Adrenal gland (tissue), 19 donors: ENCODE measurements at places on chromosomes 4 and X.
A peak's percentile ranks its signal among the peaks of the same experiment; 100 is the strongest.

DNA sequence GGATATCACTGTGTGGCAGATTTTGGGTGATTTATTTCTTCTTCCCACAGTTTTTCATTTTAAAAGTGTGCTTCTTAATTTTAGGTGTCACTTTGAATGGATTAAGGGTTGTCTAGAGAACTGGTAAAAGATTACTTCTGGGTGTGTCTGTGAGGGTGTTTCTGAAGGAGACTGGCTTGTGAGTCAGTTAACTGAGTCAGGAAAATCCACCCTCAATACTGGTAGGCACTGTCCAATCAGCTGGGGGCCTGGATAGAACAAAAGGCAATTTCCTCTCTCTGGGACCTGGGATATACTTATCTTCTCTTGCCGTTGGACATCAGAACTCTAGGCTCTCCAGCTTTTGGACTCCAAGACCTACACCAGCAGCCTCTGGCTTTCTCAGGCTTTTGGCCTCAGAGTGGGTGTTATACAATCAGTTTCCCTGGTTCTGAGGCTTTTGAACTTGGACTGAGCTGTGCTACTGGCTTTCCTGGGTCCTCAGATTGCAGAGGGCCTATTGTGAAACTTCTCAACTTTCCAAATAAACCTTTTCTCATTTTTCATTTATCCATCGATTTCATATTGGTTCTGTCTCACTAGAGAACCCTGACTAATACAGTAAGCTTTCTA is 413.1 kb downstream of the GBA3 start:
- DNase-seq = no peak

DNA sequence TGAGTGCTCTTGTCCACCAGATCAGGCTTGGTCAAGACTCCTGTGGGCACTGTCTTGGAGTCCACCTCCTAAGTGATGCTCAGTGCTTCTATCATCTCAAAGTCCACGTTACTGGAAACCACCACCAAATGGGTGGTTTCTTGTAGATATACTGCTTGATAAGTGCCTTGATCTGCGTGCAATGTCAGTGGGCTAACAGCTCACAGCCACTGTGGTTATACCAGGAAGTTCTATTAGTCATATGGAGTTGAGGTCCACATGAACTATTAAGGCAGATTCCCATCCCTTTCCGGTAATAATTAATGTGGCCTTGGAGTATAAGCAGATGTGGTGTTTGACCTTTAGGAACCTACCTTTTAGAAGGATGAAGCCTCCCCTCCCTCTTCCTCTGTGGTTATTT is 161.9 kb downstream of the ZNF518B start:
- no peak for DNase-seq

GRCh38 chrX:95907081-95907480 is 777.6 kb upstream of the DIAPH2 start:
- no peak for DNase-seq

GRCh38 chrX:18692541-18692940 is 14.9 kb upstream of the PPEF1 start:
- DNase-seq = no peak

- no peak for DNase-seq
Measured at GRCh38 chr4:22667332-22667940, 25.3 kb upstream of the GBA3 start.

GRCh38 chr4:2177443-2178093 is 64.4 kb downstream of the HAUS3 start:
- no peak for DNase-seq

DNA sequence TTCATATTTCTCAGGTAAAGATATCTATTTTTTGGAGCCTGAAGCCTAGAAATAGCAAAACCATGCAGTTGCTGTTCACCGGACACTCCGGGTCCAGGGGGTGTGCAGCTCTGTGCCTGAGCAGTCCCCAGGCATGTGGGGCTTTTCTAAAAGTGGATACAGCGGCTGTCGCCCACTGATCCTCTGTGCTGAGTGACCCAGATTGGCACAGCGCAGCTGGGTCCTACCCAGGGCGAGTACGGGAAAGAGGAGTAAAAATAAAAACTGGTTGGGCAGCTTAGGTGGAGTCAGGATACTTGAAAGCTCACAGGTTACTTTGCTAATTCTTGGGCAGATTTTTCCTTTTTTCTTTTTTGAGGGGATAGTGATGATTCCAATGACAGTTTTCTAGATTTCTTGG is 118.8 kb downstream of the UCHL1 start:
- DNase-seq = no peak

DNA sequence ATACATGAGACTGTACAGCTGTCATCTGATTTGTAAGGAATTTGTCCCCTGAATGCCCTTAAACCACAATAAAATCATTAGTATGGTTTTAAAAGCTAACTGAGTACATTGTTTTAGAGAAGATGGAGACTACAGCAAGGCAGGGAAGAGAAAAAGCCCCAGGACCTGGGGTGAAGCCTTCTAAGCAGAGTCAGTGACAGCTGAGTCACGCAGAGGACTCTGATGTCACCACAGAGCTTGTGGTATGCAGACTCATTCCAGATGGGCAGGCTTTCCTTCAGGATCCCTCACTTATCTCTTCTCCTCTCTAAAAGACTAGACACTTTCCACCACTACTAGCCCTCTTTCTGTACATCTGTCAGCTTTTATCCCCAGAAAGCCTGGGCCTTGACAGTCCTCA is 97.1 kb upstream of the ATOH1 start:
- peak; percentile 11 for DNase-seq

DNA sequence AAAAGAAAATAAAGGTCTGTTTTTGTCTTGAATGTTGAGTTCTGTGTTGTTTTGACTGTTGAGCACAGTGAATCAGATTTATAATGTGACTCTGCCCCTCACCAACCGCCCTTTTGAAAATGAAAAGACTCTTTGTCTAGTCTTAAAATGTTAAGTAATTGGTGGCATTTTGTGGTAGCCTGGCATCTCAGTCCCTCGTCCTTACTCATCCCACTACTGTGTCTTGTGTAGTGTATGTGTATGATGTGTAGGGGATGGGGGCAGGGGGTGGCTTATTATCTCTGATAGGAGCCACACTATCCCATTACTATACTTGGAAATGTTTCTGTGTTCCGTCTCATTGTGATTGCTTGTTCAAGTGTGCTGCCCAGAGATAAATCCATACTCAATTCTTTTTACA is 12.2 kb downstream of the KLHL34 start:
- DNase-seq = no peak

DNA sequence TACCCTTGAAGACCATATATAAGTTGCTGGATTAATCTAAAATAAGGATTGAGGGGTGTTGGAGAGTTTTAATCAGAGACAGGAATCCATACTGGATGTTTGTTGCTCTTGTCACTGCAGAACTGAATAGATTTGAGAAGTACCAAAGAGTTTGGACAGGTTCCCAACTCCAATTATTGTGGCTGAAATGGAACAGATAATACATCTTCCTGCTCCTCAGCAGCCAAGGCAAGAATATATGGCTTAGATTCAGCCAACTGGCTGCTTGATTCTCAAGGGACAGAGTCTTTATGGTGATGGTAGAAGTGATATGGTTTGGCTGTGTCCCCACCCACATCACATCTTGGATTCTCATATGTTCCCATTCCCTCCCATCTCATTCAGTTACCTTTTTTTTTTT is 97.0 kb upstream of the PDHA2 start:
- no peak for DNase-seq

- DNase-seq = no peak
Measured at GRCh38 chr4:94615451-94615850, 142.3 kb upstream of the BMPR1B start.

DNA sequence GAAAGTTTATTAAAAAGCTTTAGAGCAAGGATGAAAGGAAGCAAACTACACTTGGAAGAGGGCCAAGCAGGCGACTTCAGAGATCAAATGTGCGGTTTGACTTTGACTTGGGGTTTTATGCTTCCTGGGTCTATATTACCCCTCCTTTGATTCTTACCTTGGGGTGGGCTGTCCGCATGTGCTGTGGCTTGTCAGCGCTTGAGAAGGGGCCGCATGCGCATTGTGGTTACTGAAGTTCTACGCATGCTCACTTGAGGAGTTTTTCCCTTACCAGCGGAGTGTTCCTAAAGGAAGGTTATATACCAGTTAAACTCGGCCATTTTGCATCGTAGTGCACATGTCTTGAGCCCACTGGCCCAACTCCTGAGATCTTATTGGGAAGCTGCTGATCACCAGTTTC is 9.9 kb downstream of the ZNF157 start:
- DNase-seq = no peak

GRCh38 chr4:184968784-184969201 is 49.5 kb upstream of the HELT start:
- DNase-seq = no peak

GRCh38 chr4:12116009-12116552 is 687.4 kb upstream of the HS3ST1 start:
- no peak for DNase-seq

GRCh38 chrX:48461830-48462229 is 8.2 kb downstream of the SLC38A5 start:
- DNase-seq = no peak

- no peak for DNase-seq
Measured at GRCh38 chrX:72021975-72022374, 109.7 kb downstream of the RTL5 start.

GRCh38 chr4:180828455-180829018 is 1414.7 kb upstream of the TENM3 start:
- peak; percentile 62 for DNase-seq

- DNase-seq = no peak
Measured at GRCh38 chrX:19810802-19811201, 76.6 kb downstream of the SH3KBP1 start.

DNA sequence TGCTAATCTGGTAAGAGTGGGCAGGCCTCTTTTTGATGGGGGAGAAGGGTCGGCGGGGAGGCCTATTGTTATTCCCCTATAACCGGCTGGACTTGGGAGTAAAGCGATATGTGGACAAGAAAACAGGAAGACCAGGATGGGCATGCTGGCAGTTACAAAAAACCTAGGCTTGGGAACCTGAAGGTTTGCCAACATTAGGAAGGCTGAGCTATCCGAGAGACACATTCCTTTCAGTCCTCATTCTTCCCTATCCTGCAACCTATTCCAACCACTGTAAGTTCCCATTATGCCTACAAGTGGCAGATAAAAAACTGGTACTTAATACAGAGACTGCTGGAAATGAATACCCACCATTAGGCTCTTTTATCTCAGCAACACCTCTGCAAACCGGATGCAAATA is 32.4 kb upstream of the CT47C1 start:
- no peak for DNase-seq

- no peak for DNase-seq
Measured at GRCh38 chr4:38213083-38213805, 253.0 kb downstream of the PTTG2 start.

DNA sequence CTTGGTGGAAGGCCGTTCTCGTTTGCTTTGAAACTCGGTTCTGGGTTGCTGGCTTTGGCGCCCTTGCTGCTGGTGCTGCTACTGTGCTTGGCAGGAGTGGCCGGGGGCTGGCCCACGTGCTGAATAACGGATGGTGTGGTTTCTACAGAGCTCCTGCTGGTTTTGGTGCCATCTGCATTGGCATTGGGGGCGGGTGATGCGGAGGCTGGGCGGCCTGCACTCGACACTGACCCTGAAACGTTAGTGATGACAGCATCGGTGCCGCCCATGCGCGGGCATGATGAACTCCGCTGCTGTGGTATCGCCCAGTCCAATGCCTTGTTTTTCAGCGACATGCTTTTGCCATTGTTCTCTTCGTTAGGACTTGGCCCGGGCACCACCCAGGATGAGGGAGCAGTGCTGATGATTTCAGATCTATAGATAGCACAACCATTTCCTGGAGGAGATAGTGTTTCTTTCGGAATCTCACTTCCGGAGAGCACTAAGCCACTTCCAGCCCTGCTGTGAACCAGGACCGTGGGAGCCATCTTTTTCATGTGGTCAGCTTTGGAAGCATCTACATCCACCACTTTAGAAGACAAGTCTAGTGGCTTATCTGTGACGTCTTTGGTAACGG is 24.2 kb downstream of the BCOR start:
- DNase-seq = no peak

GRCh38 chr4:97103252-97103651 is 1040.0 kb downstream of the STPG2 start:
- no peak for DNase-seq

- DNase-seq = peak; percentile 58
Measured at GRCh38 chr4:14196131-14196530, 568.6 kb upstream of the BOD1L1 start.

DNA sequence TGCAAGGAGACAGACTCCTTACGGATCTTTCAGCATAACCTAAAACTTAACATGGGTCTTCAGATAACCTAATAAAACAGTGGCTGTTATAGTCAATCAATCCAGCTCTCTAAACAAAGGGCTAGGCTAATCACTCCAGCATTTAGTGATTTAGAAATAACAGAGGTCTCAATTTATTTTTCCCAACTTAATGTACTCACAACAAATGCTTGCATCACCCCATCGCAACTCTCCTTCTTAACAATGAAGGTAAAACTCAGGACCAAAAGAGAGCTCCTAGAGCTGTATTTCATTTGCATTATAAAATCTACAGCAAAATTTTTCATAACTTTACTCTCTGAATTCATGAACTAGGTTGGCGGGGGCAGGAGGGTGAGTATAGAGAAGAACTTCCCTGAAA is 1.1 kb downstream of the LIN54 start:
- DNase-seq = no peak

- DNase-seq = no peak
Measured at GRCh38 chrX:103423955-103424638, 47.8 kb downstream of the BEX3 start.

GRCh38 chrX:10393899-10394298 is 226.5 kb downstream of the MID1 start:
- DNase-seq = peak; percentile 1

GRCh38 chr4:120731561-120731960 is 191.0 kb downstream of the PRDM5 start:
- no peak for DNase-seq

GRCh38 chrX:119573840-119574393 is 446 bp upstream of the UBE2A start:
- peak; percentile 62 for DNase-seq

DNA sequence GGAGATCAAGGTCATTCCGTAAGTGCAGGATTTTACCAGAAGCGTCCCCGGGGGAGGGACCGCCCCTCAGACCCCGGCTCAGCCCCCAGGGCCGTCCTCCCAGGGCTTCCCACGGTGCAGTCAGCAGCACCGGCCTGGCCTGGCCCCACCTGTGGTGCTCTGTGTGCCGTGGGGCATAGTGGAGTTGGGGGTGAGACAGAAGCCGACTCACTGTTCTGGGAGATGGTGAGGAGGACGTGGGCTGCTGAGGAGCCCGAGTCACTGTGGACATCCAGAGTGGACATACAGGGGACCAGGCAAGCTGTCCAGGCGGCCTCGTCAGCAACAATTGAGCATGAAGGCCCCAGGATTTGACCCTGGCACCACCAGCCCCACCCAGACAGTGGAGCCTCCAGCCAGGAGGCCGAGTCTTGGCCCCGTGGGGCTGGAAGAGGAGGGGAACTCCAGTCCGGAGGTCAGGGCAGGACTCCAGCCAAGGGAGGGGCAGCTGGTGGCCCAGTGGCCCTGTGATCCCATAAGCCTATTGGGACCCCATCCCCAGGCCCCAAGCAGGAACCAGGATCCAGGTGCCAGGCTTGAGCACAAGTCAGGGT is 19.1 kb downstream of the ATP5ME start:
- DNase-seq = no peak

DNA sequence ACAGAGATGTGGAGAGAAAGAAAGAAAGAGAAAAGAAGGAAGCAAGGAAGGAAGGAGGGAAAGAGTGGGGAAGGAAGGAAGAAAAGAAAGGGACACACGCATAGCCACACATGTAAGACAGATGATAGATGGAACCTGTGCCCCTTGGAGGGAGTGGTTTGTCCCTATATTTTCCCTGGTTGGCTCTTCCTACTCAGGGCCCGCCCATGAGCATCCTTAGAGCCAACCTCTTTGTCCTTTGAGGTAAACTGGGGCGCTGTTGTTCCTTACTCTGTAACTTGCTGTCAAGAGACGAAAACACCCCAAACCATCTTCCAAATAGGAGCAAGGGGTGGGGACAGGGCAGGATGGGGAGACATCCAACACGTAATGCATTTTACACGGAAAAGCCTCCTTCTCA is 220.9 kb downstream of the MAML3 start:
- no peak for DNase-seq
